AG08395 (cell line): ENCODE measurements at places on chromosomes 6 and 20.

- DNase-seq = peak; percentile 43
Measured at GRCh38 chr6:28941684-28942448, 18.1 kb upstream of the TRIM27 start.

- DNase-seq = no peak
Measured at GRCh38 chr6:6837541-6838080, 249.1 kb downstream of the LY86 start.

- DNase-seq = no peak
Measured at GRCh38 chr6:113684382-113684901, 172.7 kb upstream of the MARCKS start.

DNA sequence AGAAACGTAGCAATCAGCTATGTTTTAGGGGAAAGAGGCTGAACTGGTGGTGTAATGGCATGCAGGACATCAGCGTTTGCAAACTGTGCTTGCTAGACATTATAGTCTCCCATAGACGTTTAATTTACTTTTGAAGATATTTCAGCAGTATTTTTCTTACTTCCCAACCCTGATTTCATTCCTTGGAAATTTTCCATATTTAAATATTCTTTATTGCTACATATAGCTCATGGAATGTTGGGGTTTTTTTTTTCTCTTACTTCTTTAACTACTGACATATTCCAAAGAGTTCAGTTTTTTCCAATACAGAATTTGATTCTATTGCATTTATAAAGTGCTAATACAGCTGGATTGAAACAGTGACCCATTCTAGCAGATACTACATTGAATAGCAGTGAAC, 694.4 kb upstream of the CITED2 start:
- no peak for DNase-seq

GRCh38 chr20:38315290-38315966, 11.5 kb downstream of the BPI start:
- peak; percentile 19 for DNase-seq

GRCh38 chr6:23414051-23414445, 712.0 kb upstream of the NRSN1 start:
- DNase-seq = peak; percentile 31

DNA sequence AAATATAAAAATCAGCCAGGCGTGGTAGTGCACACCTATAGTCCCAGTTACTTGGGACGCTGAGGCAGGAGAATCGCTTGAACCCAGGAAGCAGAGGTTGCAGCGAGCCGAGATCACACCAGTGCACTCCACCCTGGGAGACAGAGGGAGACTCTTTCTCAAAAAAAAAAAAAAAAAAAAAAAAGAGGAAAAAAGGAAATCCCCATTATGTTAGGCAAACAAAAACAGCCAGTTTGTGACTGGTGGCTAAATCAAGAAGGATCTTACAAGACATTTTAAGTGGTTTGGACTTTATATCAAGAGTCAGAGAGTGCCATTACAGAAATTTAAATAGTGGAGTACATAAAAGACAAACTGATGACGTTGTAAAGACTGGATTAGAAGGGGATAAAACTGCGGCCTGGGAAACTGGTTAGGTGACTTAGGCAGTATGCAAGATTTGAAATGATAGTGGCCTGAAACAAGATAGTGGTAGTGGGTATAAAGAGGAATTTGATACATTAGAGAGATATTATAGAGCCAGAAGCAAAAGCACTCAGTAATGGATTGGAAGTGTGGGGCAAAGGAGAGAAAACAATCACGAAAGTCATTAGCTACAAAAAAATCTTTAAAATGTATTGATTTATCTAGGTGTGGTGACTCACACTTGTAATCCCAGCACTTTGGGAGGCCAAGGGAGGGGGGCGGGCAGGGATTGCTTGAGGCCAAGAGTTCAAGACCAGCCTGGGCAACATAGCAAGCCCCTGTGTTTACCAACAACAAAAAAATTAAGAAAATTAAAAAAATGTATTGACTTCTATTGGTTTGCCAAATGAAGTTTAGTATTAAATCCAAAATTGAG, 1.7 kb upstream of the MYO6 start:
- DNase-seq = no peak

GRCh38 chr6:148840256-148840655, 93.4 kb downstream of the UST start:
- no peak for DNase-seq
